MV-4-11 (cell line): ENCODE measurements at places on chromosomes 16 and 17.
A peak's percentile ranks its signal among the peaks of the same experiment; 100 is the strongest.

DNA sequence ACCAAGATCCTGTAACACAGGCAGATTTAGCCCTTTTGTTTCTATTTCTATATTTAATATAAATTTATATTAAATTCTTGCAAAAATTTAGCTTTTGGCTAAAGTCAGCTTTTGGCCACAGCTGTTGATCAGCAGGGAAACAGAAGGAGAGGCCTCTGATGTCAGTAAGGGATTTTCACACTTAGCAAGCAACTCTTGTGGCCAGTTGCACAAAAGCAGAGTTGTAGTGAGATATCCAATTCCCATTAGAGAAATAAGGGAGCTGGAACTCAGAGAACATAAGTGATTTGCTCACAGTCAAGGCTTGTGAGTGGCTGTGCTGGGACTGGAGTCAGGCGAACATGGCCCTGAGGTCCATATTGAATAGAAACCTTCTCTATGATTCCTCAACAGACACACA is 16.7 kb upstream of the HEATR6 start:
- DNase-seq = no peak

DNA sequence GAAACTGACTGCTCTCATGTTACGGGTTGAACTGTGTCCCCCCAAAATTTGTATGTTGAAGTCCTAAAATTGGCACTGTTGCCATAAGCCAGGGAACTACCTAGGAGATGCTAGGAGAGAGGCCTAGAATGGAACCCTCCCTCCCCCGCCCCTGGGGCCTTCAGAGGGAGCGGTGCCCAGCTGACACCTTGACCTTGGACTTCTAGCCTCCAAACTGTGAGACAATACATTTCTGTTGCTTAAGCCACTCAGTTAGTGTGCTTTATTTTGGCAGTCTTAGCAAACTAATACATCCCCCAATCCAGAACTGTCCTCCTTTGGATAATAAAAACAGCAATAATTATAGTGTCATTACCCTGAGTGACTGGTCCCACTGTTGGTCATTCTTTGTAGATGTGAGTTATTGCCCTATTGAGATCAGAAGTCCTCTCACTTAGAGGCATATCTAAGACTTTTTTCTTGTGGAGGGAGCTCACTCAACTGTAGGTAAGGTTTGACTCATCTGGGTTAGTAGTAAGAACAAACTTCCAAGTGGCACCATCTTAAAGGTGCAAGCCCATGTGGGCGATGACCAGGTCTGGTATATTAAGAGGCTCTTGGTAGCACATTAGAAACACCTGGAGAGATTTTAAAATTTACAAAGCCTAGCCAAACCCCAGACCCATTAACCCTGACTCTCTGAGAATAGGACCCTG is 93.0 kb upstream of the HLF start:
- no peak for DNase-seq

- peak; percentile 9 for DNase-seq
Observed at GRCh38 chr17:70558821-70559220, 389.5 kb downstream of the KCNJ2 start.

DNA sequence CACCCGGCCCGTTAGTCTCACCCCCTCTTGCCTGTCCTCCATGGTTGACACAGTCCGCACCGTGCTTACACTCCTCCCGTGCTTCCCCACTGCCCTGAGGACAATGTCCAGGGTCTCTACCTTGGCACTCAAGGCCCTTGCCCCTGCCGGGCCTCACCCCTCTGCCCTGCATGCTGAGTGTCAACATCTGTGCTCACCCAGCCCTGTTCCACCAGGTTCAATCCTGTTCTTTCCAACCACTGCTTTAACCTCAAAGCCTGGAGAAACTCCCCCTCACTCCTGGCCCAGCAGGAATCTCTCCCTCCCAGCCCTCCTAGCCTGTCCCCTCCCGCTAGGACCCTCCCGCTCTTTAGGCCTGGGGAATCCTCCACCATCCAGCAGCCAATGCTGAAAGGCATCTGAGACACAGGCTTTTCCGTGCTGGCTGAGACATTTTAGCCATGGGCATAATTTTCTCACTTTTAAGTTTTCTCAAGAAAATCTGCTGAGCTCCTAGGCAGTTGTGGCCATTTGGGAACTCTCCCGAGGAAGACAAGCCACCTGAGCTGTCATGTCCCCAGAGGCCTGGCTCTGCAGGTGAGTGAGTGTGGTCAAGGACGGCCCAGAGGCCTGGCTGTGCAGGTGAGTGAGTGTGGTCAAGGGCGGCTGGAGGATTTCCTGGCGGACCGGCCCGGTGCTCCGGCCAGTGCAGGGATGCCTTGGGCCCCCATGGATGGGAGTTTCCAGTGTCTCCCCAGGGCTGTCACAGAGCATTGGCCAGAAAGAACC is 10.8 kb upstream of the P2RX1 start:
- no peak for DNase-seq

GRCh38 chr16:49904348-49905062 is 48.6 kb upstream of the ZNF423 start:
- DNase-seq = no peak

- DNase-seq = no peak
Observed at GRCh38 chr17:81976332-81977210, 858 bp upstream of the ASPSCR1 start.

GRCh38 chr17:15236281-15237105 is 28.6 kb downstream of the PMP22 start:
- peak; percentile 96 for DNase-seq
